ENCODE measurements at places on chromosomes 2 and 18.

GRCh38 chr2:116761864-116762263, 1052.6 kb upstream of the DDX18 start:
- DNase-seq: no peak

- no peak for DNase-seq
Measured at GRCh38 chr2:112705575-112705974, 15.2 kb upstream of the NT5DC4 start.

GRCh38 chr2:10548626-10549025, 100.5 kb upstream of the ODC1 start:
- no peak for DNase-seq

DNA sequence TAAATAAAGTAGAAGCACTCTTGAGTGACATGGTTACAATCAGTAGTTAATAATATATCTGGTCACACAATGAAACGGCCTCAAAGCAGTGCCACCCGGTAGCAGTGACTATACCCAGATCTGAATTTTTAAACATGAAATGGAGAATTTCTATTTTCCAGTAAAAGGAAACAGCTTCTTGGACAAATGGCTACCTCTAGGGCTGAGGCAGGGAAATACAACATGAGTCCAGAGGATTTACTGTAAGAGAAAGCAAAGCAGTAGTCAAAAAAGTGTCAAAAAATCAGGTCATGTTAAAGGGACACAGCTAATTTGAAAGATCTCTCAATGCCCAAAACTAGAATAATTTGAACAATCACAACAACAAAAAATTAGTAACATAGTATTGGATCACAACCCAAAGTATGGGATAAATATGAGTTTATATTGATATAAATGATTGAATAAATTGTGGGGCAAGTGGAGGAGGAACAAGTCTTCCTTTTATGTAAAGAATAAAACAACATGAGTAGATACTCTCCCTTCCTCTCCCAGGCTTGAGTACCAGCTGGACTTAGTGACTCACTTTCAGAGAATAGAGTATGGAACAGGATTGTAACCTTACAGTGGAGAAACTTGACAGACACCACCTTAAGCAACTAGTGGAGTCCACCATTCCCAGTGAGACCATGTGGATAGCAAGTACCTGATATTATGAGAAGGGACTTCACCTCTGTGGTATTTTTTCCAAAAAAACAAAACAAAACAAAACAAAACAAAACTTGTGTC, 180.8 kb downstream of the MBD2 start:
- no peak for DNase-seq

GRCh38 chr2:134087371-134087921, 166.4 kb upstream of the MGAT5 start:
- no peak for DNase-seq

DNA sequence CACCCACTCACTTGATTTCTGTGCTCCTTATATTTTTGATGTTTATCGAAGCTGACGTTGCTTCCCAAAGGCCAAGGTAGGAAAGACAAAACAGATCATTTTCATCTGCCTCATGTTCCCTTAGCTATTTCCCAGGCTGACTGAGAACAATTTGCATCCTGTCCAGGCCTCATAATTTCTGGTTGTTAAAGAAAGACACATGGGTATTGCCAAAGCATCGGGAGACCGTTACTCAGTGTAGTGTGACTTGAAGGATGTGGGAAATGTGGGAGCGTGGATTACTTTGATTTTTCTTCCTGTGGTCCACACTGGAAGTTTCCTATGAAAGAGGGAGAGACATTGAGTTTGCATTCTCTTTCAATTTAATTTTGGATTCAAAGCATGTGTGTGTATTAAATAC, 204.6 kb downstream of the TRIB2 start:
- no peak for DNase-seq

GRCh38 chr2:60333264-60333663, 220.2 kb downstream of the BCL11A start:
- no peak for DNase-seq

DNA sequence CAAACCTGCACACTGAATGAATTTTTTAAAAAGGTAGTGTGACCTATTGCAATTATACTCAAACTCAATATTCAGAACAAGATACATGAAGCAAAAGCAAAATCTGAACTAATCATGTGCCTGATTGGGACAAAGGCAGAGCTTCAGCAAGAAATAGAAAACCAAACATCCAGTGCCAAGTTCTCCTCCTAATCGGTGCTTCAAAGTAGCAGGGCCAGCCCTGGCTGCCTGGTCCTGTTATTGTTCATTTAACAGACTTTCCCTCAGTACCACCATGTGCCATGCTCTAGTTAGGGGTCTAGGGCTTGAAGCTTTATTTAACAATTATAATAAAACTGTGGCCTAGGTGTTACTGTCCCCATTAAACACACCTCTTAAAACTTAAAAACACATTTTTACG, 281.5 kb upstream of the PXDN start:
- no peak for DNase-seq

- DNase-seq: no peak
Measured at GRCh38 chr18:67893916-67894315, 377.4 kb upstream of the DSEL start.

DNA sequence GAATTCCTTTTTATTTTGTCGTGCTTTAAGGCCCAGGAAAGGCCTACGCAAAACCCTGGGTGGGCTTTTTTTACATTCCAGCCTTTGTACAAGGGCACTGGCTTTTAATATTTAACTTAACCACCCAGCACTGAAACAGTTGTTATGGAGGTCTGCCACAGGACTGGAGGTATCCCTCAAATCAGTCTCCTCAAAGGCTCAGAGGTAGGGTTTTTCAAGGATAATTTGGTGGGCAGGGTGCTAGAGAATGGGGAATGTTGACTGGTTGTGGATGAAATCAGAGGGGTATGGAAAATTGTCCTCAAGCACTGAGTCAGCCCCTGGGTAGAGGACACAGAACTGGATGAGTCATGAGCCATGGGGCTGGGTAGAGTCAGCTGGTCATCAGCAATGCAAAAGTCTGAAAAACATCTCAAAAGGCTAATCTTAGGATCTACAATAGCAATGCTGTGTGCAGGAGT, 443.1 kb downstream of the THSD7B start:
- no peak for DNase-seq

DNA sequence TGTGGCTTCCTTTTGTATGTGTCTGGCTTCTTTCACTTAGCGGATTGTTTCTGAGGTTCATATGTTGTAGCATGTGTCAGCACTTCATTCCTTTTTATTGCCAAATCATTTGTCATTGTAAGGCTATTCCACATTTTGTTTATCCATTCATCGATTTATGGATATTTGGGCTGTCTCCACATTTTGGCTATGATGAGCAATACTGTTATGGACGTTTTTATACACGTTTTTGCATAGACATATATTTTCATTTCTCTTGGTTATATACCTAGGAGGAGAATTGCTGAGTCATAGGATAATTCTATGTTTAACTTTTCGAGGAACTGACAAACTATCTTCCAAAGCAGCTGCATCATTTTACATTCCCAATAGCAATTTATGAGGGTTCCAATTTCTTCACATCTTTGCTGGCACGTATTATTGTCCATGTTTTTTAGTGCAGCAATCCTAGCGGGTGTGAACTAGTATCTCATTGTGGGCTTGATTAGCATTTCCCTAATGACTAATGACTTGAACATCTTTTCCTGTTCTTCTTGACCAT, 48.1 kb upstream of the TBC1D8 start:
- DNase-seq: no peak

DNA sequence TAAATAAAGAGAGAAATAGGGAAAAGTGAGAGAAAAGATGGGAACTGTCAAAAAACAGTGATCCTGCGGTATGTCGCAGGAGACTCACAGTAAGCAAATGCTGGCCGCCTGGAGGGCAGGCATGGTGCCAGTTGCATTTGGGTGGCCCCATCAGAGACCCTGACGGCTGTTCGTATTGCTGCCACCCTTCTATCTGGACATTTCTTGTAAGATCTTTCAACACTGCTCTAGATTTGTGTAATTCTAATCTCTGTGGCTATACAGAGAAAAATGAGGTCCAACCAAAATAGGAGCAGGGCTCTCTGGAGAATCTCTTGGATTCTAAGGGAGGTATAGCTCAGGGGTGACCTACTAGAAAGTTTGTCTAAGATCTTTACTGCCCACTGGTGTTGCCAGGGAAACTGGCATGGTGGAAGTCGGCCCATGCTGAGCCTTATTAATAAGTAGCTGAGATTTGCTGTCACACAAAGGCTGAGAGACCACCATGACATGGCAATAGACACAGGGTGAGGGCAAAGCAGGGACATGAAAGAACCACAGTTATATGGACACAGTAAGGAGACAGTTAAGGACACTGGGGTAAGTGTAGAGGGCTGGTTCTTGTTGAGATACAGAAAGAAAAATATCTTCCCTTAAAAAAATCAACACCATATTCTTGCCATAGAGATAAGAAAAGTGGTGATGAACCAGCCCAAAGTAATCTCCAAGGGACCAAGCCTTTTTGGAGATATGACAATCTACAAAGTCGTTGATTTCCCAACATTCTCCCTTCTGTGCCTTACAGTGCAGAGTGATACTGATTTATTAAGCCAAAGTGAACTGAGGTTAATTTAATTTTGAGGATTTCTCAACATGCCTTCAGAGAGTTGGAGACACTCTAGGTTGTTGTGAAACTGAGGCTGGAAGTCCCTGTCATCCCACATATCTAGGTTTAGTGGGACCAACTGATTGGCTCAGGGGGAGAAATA, 26.4 kb upstream of the FZD7 start:
- no peak for DNase-seq
